ENCODE measurements at places on chromosomes 7 and 10. TPM values are rescaled to one million over a fixed set of nuclear protein-coding genes. Genes with fewer than 3 reads are reported as not detected.

Gene SFTPD
- 0.89 TPM for total RNA-seq

Gene HPSE2
- total RNA-seq, result 5.7 TPM

Gene CADPS2
- 25.8 TPM for total RNA-seq

Gene GIMAP2
- 11.5 TPM for total RNA-seq

Gene COL13A1
- total RNA-seq, result 4.9 TPM

Gene HOXA5
- 10.4 TPM for total RNA-seq

Gene ASAH2
- total RNA-seq, result 11.3 TPM

DNA sequence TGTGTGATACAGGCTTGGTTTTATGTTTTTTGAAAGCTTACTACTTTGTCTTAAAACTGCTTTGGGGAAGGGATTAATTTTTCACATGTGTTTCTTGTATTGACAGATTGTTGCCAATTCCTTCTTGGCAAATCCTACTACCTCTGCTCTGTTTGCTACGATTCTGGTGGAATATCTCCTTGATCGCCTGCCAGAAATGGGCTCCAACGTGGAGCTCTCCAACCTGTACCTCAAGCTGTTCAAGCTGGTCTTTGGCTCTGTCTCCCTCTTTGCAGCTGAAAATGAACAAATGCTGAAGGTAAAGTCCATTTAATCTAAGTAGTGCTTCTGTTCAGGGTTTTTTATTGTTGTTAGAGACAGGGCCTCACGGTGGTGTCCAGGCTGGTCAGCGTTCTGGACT, 33.6 kb downstream of the TRRAP start:
- DNase-seq, result no peak

DNA sequence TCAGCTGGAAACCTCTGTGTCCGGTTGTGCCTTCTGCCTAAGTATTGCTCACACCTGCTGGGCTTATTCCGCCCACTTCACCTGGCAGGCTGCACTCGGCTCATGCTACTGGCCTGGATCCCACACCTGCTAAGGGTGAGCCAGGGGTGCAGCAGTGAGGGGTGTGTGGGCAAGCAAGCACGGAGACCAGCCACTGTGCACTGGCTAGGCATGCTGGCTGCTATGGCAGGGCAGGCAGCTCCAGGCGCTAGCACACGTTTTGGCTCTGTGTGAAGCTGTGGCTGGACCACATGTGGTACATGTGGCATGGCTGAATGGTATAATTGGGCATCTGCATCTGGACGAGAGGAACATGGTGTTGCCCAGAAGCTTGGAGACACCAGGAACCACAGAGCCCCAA, 940.7 kb downstream of the NRG3 start:
- no peak for DNase-seq

GRCh38 chr7:88280801-88281200, 25.9 kb downstream of the STEAP4 start:
- no peak for DNase-seq

DNA sequence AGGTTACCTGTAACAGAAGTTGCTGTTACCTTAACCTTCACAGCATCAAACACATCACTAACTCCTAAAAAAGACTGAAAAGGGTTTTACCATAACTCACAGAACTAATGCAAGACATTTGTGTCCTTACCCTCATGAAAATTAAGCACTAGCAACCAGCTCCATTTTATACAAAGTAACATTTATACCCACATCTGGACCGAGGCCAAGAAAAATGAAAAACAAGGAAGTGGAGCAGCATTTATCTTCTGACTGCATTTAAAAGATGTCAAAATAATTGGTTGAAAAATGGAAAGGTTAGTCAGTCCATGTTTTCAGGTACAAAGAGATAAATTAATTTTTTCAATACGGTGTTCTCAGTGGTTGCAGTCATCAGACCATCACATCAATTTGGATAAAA, 3.1 kb upstream of the RBP4 start:
- DNase-seq, result no peak

GRCh38 chr7:46165276-46165675, 244.2 kb upstream of the IGFBP3 start:
- DNase-seq, result no peak

DNA sequence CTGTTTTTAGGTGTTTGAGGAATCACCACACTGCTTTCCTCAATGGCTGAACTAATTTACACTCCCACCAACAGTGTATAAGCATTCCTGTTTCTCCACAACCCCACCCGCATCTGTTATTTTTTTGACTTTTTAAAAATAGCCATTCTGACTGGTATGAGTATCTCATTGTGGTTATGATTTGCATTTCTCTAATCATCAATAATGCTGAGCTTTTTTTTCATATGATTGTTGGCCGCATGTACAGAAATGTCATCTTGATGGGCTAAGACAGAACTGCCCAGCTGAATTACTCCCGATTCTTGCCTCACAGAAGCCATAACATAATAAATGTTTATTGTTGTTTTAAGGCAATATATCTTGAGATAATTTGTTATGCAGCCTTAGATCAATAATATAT, 93.1 kb upstream of the DKK1 start:
- no peak for DNase-seq

DNA sequence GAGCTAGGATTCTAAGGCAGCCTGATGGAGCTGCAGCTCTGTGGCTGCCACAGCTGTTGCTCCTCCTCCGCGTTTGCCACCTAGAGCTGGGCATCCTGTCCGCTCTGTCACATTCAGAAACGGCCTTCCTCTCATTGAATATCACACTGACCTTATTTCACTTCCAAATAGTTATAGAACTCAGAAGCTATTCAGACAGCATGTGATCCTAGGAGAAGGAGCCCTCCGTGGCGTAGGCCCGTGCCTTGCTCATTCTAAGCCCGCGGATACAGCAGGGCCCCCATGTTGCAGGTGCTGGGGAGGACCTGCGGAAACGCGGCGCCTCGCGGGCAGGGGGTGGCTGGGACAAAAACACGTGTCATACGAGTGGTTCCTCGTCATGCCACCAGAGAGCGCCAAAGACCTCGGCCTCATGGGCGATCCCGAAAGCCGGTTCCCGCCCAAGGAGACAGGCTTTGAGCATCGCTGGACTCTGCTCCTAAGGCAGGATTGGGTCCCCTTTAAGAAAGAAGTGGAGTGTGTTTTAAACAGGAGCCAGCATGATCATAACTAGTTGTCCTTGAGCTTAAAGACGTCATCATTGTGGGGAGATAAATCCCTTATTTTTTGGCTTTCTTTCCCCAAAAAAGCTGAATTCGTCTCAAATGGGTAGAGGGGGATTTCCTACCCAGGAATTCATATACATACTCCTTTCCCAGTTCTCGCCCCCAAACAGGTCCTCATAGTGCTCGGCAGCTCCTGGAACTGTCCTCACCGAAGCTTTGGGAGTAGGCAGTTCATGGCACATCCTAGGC, 17.9 kb upstream of the FIGNL1 start:
- DNase-seq, result peak; percentile 85

DNA sequence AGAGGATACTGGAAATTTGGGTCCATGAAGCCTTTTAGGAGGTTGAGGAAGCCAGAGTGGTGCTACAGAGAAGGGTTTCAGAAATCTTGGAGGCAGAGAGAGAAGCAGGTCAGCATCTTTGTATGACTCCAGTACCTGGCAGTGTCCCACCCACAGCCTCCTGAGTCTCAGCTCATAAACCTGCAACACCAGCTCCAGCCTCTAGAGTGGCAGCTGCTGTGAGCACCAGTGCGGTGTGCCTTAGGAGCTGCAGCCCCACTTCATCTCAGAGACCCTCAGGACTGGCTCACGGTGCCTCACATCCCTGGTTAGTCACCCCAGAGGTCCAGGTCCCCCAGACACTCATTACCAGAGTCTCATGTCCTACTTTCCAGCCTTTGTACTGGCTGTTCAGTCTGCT, 84.8 kb upstream of the PRKAR2B start:
- DNase-seq, result no peak

GRCh38 chr7:11203224-11203623, 229.6 kb downstream of the PHF14 start:
- no peak for DNase-seq

Data from ureter (tissue), 1 donor.